Effector CD8-positive, alpha-beta T cell (primary cell): ENCODE measurements at places on chromosomes 1 and 21.

DNA sequence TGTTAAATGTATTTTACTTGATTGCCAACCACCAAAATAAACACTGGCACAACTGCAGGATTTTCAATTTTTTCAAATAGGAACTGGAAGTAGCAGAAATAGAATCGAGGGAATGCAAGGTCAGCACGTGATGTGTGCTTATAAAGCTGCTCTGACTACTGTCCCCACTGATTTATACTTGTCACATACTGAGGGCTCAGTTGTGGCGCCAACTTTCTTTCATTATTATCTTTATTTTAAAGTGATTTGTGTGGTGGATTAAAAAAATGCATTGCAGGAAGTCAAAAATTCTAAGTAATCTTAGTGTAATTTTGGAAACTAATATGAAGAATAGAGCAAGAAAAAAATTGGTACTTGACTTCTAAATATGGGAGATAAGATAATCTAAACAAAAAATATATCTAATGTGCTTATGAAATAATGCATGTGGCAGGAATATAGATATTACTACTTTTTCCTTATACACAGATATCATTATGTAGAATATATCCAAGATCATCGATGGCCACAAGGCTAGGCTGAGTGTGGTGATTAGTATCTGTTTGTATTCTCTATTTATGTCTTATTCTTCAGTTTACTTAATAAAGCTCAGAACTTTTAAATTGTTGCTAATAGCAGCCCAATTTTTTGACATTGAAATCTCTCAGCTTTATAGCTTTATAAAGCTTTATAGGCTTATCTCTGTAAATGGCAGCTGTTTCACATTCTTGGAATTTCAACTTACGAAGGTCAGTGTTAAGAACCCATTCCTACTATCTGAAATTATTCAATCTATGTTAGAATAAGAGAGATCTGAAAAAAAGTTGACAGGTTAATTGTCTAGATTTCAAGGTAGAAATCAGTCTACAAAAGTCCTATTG, 404.5 kb upstream of the ADAMTS5 start:
- no peak for DNase-seq

DNA sequence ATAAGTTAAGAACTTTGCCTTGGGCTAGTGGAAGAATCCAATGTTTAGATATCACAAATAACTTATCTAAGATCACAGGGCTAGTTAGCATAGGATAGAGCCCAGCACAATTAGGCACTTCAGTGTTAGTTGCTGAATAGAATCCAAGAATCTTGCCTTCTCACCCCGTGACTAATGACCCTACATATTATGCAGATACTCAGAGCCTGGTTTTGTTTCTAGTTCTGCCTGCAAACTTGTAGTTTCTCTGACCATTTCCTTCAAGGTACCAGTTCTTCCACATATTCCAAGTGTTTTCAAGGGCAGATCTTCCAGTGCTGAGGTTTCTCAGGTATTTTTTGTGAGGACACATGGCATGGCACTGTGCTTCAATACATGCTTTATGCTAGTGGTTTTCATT, 239.3 kb downstream of the KCNK2 start:
- no peak for DNase-seq

GRCh38 chr1:117611894-117612483, 6.1 kb downstream of the TENT5C start:
- DNase-seq = no peak

DNA sequence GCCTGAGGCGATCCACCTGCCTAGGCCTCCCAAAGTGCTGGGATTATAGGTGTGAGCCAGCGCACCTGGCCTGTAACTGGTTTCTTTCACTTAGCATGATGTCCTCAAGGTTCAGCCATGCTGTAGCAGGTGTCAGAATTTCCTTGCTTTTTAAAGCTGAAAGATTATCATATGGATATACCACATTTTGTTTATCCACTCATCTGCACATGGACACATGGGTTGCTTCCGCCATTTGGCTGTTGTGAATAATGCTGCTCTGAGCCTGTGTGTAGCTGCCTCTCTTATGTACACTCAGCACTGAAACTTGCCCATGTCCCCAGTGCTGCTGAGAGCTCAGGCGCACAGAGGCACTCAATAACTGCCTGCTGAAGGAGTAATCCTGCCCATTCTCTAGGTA, 11.8 kb downstream of the CSMD2 start:
- no peak for DNase-seq

- DNase-seq = no peak
Observed at GRCh38 chr1:86324130-86324822, 71.8 kb downstream of the ODF2L start.

DNA sequence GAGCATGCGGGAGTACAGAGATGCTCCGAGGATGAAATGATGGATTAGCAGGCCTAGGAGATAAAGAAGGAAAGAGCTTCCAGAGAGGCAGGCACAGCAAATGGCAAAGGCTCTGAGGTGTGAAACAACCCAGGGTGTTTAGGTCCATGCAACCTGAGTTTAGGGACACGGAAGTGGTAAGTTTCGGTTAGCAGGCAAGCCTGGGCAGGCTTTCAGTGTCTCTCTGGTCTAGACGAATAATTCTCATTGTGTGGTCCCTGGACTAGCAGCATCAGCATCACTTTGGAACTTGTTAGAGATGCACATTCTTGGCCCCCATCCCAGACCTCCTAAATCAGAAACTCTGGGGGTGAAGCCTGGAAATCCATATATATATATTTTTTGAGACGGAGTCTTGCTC, 18.6 kb downstream of the NKAIN1 start:
- DNase-seq = no peak

DNA sequence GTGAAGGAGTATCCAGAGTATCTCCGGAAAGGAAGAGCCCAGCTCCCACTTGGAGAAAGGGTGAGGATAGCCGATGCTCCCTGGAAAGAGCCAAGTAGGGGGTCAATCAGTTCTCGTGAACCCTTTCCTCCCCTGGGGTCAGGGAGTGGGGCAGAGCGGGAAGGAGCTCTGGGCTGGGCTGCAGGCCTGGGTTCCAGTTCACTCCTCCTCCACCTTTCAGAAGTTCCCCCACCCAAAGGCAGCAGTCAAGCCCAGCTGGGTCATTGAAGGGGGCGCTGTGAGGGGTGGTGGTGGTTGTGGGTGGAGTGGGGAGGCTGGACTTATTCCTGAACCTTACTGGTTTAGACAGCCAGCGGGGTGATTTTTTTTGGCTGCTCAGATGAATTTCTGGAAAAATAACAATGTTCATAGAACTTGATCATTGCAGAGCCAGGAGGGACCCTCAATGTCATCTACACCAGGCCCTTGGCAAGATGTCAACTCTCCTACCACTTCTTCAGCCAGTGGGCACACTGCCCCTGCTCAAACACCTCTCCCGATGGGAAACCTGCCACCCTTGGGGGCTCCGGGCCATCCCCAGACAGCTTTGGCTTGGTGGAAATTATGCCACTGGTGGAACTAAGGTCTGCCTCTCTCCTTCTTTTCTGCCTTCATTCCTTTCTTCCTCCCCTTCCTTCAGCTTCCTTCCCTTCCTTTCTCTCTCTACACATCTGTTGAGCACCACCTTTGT, 235.8 kb downstream of the TRABD2B start:
- DNase-seq = no peak

DNA sequence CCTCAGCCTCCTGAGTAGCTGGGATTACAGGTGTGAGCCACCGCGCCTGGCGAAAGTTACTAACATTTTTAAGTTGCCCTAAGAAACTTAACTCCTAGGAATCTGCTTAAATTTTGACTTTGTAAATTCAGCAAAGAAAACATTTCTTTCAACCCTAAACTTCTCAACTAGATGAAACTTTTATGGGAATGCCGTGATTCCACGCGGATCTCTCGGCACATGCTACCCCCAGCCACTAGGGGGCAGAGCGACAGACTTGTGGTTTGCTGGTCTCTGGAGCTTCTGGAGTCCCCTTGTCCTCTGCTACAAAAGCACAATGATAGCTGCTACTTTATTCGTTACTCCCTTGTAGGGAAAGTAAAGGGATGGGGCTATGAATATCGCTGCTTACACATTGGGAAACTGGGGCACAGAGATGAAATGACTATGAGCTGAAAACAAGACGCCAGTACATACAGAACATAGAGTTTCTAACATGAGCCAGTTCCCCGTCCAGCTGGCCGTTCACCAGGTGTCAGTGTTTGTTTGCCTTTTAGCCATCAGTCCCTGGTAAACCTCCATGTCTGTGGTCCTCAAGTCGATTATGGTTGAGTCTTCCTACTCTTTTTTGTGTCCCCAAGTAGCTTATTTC, 114.7 kb downstream of the PBX1 start:
- DNase-seq = no peak

GRCh38 chr1:214833178-214833756, 230.3 kb downstream of the CENPF start:
- DNase-seq = no peak

DNA sequence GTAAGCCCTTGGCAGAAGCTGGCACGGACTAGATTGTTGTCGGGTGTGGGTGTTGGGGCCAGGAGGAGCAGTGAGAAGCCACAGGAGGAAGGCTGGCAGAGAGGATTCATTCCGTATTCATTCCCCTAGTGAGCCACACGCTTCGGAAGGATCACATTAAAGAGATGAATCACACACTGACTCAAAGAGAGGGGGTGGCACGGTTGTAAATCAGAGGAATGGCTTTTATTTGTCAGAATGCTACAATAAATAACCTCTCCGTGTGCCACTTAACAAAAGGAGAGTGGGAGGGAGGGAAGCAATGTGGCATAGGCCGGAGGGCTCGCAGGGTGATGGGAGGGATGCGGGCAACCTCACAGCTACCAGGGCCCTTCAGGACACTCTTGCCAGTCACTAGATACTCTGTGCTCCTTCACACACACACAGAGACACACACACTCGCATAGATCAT, 135.5 kb downstream of the HIVEP3 start:
- DNase-seq = no peak

- DNase-seq = no peak
Observed at GRCh38 chr1:145868232-145868631, 9.4 kb upstream of the PIAS3 start.

GRCh38 chr21:37891972-37892371, 24.3 kb downstream of the KCNJ6 start:
- no peak for DNase-seq

GRCh38 chr1:243791586-243792267, 58.3 kb downstream of the AKT3 start:
- DNase-seq = no peak

DNA sequence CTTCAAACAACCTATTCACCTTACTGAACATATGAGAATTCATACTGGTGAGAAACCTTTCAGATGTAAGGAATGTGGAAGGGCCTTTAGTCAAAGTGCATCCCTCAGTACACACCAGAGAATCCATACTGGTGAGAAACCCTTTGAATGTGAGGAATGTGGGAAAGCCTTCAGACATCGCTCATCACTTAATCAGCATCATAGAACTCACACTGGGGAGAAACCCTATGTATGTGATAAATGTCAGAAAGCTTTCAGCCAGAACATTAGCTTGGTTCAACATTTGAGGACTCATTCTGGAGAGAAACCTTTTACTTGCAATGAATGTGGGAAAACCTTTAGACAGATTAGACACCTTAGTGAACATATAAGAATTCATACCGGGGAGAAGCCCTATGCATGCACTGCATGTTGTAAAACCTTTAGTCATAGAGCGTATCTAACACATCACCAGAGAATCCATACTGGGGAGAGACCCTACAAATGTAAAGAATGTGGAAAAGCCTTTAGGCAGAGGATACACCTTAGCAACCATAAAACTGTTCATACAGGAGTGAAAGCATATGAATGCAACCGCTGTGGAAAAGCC, 13.2 kb upstream of the EXO5 start:
- DNase-seq = no peak

DNA sequence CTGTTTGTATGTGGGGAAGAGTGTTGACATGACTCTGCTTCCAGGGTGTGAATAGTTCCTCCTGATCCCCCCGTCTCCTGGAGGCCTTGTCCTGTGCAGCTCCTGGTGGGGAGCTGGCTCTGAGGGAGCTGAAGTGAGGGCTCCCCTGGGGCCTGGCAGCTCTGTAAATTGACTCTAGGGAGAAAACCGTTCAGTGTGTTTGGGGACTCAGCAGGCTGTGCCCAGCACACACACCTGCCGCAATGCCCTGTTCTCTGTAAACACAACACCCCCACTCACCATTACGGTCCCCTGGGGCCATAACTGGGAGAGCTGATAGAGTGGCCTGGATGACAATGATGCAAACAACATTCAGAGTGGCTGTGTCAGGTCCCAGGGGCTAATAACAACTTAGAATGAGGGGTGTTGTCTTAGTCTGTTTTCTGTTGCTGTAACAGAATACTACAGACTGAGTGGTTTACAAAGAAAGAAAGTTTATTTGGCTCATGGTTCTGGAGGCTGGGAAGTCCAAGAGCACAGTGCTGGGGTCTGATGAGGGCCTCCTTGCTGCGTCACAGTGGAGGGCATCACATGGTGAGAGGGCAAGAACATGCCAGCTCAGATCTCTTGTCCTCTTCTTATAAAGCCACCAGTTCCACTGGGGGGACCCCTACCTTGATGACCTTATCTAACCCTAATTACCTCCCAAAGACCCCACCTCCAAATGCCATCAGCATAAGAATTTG, 15.3 kb downstream of the ADORA1 start:
- no peak for DNase-seq

DNA sequence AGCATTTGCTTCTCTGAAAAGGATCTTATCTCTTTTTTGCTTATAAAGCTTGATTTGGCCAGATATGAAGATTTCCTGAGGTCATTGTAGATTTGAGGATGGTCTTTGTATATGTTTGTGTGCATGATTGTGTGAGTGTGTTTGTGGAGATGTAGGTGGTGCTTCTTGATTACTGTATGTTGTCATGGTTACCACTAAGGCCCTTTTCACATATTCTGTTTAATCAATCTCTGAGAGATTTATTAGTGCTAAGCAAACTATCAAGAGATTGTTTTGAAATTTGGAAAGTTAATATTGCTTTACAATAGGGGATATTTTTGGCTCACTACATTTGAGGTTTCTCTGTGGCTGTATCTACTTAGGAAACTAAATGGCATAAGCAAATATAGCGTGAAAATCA, 191.7 kb downstream of the S1PR1 start:
- DNase-seq = no peak

GRCh38 chr21:28688381-28688780, 304.3 kb downstream of the LTN1 start:
- DNase-seq = no peak

GRCh38 chr1:40986328-40986783, 6.9 kb downstream of the CTPS1 start:
- no peak for DNase-seq

DNA sequence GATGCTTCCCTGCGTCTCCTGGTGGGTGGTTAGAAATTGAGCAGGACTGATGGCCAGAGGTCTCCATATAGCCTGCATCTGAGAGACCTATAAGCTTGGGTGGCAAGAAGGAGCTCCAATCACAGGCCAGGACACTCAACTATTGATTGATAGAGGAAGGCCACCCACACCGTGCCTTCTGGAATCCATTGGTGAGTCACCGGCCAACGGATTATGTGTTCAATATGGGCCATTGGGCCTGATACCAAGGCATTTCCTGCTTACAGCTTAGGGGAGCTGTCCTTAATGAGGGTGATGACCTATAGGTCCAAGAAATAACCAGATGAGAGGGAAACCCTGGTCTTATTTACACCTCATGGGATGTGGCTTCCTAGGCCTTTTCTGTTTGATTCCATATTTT, 115.1 kb downstream of the PLPP3 start:
- no peak for DNase-seq

- no peak for DNase-seq
Observed at GRCh38 chr1:211126622-211127021, 7.3 kb downstream of the KCNH1 start.

- DNase-seq = no peak
Observed at GRCh38 chr1:43536864-43537358, 6.2 kb downstream of the PTPRF start.

- no peak for DNase-seq
Observed at GRCh38 chr1:107879346-107879745, 85.6 kb downstream of the VAV3 start.
